ENCODE measurements at places on chromosomes 1 and 21. TPM values are rescaled to one million over a fixed set of nuclear protein-coding genes. Genes with fewer than 3 reads are reported as not detected.

Gene CFAP410
- 45.0 TPM for polyA plus RNA-seq

Gene ADAMTSL4
- polyA plus RNA-seq = 19.1 TPM

Gene PBX1
- polyA plus RNA-seq = 90.4 TPM

Gene RPE65
- polyA plus RNA-seq = 3.7 TPM

Gene HECTD3
- polyA plus RNA-seq = 39.7 TPM

Gene LCE1D
- not detected for polyA plus RNA-seq

Gene TCEA3
- 17.8 TPM for polyA plus RNA-seq

Gene EVI5
- polyA plus RNA-seq = 18.9 TPM

Measured in spinal cord (tissue), 10 donors.